ENCODE measurements at places on chromosomes 4 and X. TPM values are rescaled to one million over a fixed set of nuclear protein-coding genes. Genes with fewer than 3 reads are reported as not detected.

The RAP2C gene
- total RNA-seq = 14.1 TPM

The IKBKG gene
- 12.6 TPM for total RNA-seq

The TMEM271 gene
- not detected for total RNA-seq

The VCX3A gene
- total RNA-seq = not detected

The PGRMC1 gene
- total RNA-seq = 118 TPM

The LRAT gene
- total RNA-seq = 3.9 TPM

The RBM46 gene
- total RNA-seq = not detected

The IQCM gene
- not detected for total RNA-seq

The UGT2B11 gene
- 4.0 TPM for total RNA-seq

The HTRA3 gene
- total RNA-seq = 19.7 TPM

The L1CAM gene
- total RNA-seq = 1.8 TPM

The ENAM gene
- total RNA-seq = not detected

DNA sequence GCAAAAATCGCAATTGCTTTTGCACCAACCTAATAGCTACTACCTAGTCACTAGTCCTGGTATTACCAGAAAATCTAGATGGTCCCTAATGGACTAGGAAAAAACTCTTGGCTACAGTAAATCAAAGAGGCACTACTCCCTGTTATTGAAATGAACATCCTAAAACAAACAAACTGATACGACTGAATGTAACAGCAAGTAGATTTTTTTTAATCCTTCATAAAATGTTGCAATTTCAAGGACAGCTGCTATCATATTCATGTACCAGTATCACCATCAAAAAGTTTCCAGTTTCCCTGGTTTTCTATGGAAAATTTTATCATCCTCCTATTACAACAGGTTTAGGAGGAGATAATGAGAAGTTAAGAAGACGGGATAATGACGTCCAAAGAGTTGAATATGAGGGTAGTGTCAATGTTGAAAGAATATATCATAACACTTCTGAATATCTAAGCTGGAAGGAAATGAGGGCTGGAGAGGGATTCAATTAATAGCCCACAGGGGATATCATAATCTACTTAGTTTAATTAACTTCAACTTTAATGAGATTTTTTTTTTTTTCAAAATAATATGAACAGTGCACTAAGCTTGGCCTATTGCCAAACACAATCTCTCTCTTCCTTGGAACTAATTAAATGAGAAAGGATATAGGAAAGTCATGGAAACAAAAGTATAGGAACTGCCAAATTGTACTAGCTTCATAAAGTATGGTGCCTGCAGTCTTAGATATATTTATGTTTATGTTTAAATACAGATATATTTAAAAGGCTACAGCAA lies 94.8 kb upstream of the SMIM10 start:
- no peaks in the 10 kb centered on the region for H3K4me1 ChIP-seq
- H3K27me3 ChIP-seq = no peaks in the 10 kb centered on the region
- no peak for DNase-seq
- H3K36me3 ChIP-seq = no peaks in the 10 kb centered on the region
- H3K4me3 ChIP-seq = no peak overlapping the region

DNA sequence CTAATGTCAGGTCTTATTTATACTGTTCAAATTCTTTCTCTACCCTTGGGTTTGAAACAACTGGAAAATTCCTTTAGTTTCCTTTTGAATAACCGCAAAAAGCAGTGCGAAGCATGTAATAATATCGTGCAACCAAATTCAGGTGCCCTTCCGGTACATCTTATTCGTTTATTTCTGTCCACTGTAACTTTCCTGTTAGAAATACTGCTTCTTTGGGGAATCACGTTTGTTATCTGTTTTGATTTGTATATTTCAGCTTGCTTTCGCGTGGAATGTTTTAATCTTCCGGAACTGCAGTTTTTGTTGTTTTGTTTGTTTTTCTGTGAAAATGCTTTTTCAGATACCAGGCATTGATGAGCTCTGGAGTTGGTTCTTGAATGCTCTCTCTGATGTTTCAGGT lies 85.7 kb upstream of the HPRT1 start:
- H3K4me3 ChIP-seq = peak overlapping the region; percentile 76
- DNase-seq = no peak
- no peaks in the 10 kb centered on the region for H3K4me1 ChIP-seq
- H3K27me3 ChIP-seq = no peaks in the 10 kb centered on the region

GRCh38 chr4:146255463-146255862 lies 41.1 kb downstream of the REELD1 start:
- H3K4me1 ChIP-seq = no peaks in the 10 kb centered on the region
- no peaks in the 10 kb centered on the region for H3K27me3 ChIP-seq
- no peak overlapping the region for H3K27ac ChIP-seq
- no peak overlapping the region for H3K4me3 ChIP-seq
- no peak for DNase-seq
- H3K36me3 ChIP-seq = peaks cover 7% of the 10 kb centered on the region

GRCh38 chrX:42020225-42020624 lies 96.9 kb upstream of the CASK start:
- peaks cover 18% of the 10 kb centered on the region for H3K27me3 ChIP-seq
- no peak for DNase-seq
- no peaks in the 10 kb centered on the region for H3K4me1 ChIP-seq
- no peak overlapping the region for H3K27ac ChIP-seq
- no peak overlapping the region for H3K4me3 ChIP-seq

DNA sequence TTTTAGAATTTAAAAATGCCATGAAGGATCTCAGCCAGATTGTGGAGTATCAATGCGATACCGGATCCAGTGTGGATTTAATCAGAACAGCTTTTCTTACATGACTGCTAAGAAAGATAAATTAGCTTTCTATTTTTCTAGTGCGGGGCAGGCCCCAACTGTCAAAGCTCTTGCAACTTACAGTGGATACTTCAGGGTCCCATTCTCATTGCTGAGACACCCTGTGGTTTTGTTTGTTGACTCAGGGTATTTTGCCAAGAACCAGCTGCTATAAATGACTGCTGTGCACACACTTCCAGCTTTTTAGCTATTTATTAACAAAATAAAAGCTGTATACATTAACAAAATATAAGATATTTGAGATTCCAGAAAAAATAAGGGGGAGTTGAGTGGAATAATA lies 166.4 kb downstream of the DCLK2 start:
- no peaks in the 10 kb centered on the region for H3K36me3 ChIP-seq
- H3K4me3 ChIP-seq = no peak overlapping the region
- H3K27me3 ChIP-seq = no peaks in the 10 kb centered on the region
- DNase-seq = no peak

- no peak overlapping the region for H3K27ac ChIP-seq
- peaks cover under 1% of the 10 kb centered on the region for H3K4me1 ChIP-seq
- no peak overlapping the region for H3K4me3 ChIP-seq
- H3K36me3 ChIP-seq = no peaks in the 10 kb centered on the region
- H3K27me3 ChIP-seq = no peaks in the 10 kb centered on the region
- no peak for DNase-seq
Observed at GRCh38 chr4:184444215-184444952, 30.0 kb downstream of the IRF2 start.

GRCh38 chr4:39046249-39046648 lies 14.0 kb upstream of the TMEM156 start:
- H3K4me1 ChIP-seq = no peaks in the 10 kb centered on the region
- H3K27ac ChIP-seq = no peak overlapping the region
- H3K36me3 ChIP-seq = no peaks in the 10 kb centered on the region
- H3K4me3 ChIP-seq = peak overlapping the region; percentile 91

- no peak for DNase-seq
- no peak overlapping the region for H3K4me3 ChIP-seq
- no peak overlapping the region for H3K27ac ChIP-seq
- H3K27me3 ChIP-seq = no peaks in the 10 kb centered on the region
- H3K4me1 ChIP-seq = peaks cover 10% of the 10 kb centered on the region
Observed at GRCh38 chr4:76754439-76754838, 143.5 kb downstream of the SOWAHB start.

DNA sequence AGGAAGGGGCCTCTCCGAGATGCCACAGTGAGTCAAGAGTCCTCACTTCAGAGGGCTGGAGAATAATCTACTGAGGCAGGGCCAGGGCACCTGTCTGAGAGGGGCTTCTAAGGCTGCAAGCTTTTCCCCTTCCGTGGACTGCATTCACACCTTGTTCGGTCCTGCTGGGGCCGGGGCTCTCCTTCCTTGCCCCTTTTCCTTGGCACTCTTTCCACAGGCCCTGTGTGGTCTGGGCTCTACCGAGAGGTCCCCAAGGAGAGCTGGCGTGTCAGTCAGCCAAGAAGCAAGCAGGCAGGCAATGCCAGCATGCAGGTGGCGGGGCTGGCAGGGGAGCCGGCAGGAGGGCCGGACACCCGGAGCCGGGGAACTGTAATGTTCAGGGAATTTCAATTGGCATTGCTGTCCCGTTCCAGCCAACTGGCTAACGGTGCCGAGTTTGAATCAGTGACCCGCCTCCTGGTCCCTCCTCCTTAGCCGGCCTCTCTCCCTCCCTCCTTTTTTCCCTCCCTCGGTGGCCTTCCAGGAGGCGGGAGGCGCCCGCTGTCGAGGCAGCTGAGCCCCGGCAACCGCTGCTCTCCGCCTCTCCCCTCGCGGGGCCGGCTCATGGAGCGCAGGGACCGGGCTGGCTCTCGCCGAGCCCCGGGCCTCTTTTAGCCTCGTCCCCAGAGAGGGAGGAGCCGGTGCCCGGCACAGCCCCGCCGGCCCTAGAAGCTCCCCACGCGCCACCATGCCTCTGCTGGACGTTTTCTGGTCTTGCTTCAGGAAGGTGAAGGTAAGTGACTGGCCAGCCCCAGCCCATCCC lies at the start of gene STARD8:
TSS of gene STARD8 (plus strand) at position 511 of the 802 bp plus-strand sequence. CDS start at position 728, 217 bp downstream.
- no peak for DNase-seq
- no peaks in the 10 kb centered on the region for H3K36me3 ChIP-seq
- H3K4me3 ChIP-seq = peak within 1 kb of the TSS; percentile 60
- peak within 1 kb of the TSS; percentile 10 for H3K27ac ChIP-seq
- peaks cover 57% of the 10 kb centered on the region for H3K27me3 ChIP-seq
- H3K4me1 ChIP-seq = no peaks in the 10 kb centered on the region

DNA sequence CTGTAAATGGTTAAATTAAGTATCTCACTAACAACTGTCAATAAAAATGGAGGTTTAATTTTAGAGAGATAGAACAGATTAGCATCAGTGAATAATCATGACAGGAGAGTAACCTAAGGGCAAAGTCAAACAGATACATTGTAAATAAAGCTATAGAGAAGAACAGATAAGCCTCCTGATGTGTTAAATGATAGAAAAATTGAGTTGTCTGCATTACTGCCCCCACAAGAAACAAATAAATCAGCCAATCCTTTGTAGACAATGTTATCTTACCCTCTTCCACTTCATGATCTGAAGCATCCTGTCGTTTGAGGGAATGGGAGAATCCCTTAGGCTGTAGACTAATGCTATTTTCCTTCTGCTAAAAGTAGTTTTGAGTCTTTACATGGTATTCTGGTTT lies 147.8 kb downstream of the PCDH18 start:
- H3K36me3 ChIP-seq = no peaks in the 10 kb centered on the region
- H3K27ac ChIP-seq = no peak overlapping the region
- H3K27me3 ChIP-seq = no peaks in the 10 kb centered on the region
- no peak for DNase-seq
- no peaks in the 10 kb centered on the region for H3K4me1 ChIP-seq

- H3K4me1 ChIP-seq = no peaks in the 10 kb centered on the region
- no peak for DNase-seq
- H3K27ac ChIP-seq = no peak overlapping the region
- no peak overlapping the region for H3K4me3 ChIP-seq
- H3K27me3 ChIP-seq = no peaks in the 10 kb centered on the region
Observed at GRCh38 chr4:21815651-21816377, 132.8 kb downstream of the KCNIP4 start.

GRCh38 chr4:33357121-33357520 lies 2637.0 kb downstream of the PCDH7 start:
- H3K4me3 ChIP-seq = no peak overlapping the region
- H3K27ac ChIP-seq = no peak overlapping the region
- DNase-seq = no peak
- no peaks in the 10 kb centered on the region for H3K27me3 ChIP-seq
- no peaks in the 10 kb centered on the region for H3K4me1 ChIP-seq
- no peaks in the 10 kb centered on the region for H3K36me3 ChIP-seq

DNA sequence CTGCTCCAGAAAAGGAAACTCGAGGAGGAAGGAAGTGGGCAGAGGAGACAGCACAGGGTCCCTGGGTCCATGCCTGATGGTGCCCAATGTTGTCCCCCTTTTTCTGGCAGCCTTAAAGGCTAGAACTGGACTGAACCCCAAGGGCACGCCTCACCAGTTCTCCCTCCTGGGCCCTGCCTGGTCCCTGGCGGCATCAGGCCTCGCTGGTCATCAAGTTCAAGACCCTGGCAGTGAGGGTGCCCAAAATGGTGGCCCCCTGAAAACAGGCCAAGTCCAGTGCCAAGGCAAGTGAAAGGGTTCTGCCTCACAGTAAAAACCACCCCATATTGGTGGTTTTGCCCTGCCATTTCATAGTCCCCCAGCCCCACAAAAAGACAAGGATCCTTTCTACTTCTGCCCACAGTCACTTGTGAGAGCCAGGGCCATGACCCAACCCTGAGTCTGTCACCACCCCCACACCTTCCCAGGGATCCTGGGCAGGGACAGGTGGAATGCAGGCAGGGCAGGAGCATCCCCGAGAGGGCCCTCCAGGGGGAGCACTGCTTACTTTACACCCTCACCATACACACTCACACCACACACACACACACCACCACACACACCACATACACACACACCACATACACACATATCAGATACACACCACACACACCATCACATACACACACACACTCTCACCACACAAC lies 107.6 kb downstream of the DCTD start:
- H3K36me3 ChIP-seq = no peaks in the 10 kb centered on the region
- no peaks in the 10 kb centered on the region for H3K27me3 ChIP-seq
- no peak overlapping the region for H3K4me3 ChIP-seq

DNA sequence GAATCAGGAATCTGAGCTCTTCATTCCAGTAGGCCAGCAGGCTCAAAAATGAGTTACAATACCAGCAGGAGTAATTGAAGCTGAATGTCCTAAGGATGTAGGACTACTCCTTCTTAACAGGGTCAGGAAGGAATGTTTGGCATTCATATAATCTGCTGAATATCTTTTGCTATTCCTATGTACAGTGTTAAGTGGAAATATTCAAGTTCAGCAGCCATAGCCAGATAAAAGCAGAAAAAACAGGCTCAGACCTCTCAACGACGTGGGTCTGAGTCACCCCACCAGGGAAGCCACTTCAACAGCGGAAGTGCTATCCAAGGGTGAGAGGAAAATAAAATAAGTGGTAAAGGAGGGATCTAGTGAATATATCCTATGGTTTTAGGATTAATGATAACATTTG lies 577.0 kb downstream of the SPOCK3 start:
- H3K4me3 ChIP-seq = no peak overlapping the region
- H3K36me3 ChIP-seq = no peaks in the 10 kb centered on the region
- no peaks in the 10 kb centered on the region for H3K27me3 ChIP-seq
- H3K27ac ChIP-seq = no peak overlapping the region
- DNase-seq = no peak
- no peaks in the 10 kb centered on the region for H3K4me1 ChIP-seq

- no peaks in the 10 kb centered on the region for H3K27me3 ChIP-seq
- H3K36me3 ChIP-seq = no peaks in the 10 kb centered on the region
- no peak overlapping the region for H3K4me3 ChIP-seq
- H3K27ac ChIP-seq = no peak overlapping the region
- H3K4me1 ChIP-seq = no peaks in the 10 kb centered on the region
Observed at GRCh38 chrX:153392642-153393321, 8.4 kb downstream of the PNMA6E start.

- H3K27me3 ChIP-seq = no peaks in the 10 kb centered on the region
- H3K27ac ChIP-seq = no peak overlapping the region
- DNase-seq = no peak
Observed at GRCh38 chr4:97498875-97499274, 644.4 kb downstream of the STPG2 start.

- H3K27me3 ChIP-seq = no peaks in the 10 kb centered on the region
- no peak overlapping the region for H3K4me3 ChIP-seq
- no peak for DNase-seq
- H3K27ac ChIP-seq = no peak overlapping the region
Observed at GRCh38 chr4:128835498-128836222, 26.2 kb downstream of the JADE1 start.

All from breast epithelium (tissue), 4 donors.